Caco-2 (cell line): ENCODE measurements at places on chromosomes 6 and 20.

DNA sequence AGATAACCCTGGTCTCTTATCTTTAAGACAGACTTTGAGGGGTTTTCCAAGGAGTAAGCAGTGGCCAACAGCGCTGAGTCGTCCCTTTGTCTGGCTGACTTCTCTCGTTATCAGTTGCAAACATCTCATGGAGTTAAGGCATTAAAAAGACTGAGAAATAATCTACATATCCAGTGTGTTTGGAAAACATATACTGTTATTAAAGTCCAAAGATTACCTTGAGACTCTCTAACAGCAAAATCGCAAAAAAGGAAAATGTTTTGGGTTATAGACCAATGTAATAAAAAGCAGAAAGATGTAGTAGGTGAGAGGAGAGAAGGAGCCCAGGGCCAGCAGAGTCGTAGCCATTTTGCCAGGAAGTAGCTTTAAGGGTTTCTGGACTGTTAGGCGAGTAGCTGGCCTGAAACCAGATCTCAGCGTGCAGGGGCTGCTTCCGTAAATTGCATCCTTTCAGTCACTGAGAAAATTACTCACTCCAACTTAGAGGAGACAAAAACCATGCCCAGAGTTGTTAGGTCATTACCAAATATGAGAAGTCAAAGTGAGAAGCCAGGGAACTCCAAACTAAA lies 24.6 kb downstream of the MYLK4 start:
- no peak for DNase-seq

GRCh38 chr6:43715056-43715788 lies 27.6 kb upstream of the MRPS18A start:
- no peak for DNase-seq

DNA sequence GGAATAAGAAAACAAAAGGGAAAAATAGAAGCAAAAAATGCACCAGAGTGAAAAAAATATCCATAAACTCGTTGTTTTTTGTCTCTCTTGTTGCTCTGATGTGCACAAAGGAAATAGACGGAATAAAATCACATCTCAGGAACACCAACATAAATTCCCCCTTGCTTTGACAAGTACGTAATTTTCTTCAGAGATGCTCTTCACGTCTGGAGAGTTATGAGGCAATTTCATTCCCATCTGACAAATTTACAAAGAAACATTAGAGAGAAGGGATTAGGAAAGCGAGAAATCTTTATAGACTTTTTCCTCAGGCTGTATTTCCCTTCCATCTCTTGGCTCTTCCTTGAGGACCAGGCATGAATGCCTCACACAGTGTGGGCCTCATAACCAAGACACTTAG lies 250.1 kb upstream of the ZFP64 start:
- DNase-seq: no peak

- no peak for DNase-seq
These were observed 78.7 kb downstream of the CEBPB start for GRCh38 chr20:50269091-50270033.
